ENCODE measurements at places on chromosomes 6 and 20.

DNA sequence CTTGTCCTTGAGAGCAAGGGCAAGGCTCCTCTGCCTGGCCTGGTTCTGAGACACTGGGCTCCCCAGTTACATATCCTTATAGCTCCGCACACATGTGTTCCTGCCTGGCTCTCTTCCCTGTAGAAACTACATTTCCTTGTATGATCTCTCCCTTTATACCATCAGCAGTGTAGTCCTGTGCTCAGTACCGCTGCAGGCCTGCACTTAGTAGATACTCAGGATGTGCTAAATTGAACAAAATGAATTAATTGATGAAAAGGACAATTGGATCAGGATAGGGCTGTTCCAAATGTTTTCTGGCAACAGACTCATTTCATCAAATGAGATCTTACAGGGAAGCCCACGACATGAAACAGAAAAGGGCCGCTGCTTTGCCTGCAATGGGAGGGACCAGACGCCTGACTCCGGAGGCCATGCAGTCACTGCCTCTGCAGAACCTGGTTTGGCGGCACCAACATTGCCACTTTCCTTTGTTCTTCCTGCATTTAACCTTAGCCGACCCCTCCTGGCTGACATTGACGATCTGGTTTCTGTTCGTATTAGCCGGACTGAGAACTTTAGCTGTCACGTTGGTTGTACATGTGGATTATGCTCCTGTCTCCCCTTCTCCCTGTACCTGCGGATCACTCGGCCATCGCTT lies 53.3 kb downstream of the CHMP4B start:
- no peak for DNase-seq

- DNase-seq, result no peak
Measured at GRCh38 chr6:122645256-122645655, 35.1 kb downstream of the PKIB start.

DNA sequence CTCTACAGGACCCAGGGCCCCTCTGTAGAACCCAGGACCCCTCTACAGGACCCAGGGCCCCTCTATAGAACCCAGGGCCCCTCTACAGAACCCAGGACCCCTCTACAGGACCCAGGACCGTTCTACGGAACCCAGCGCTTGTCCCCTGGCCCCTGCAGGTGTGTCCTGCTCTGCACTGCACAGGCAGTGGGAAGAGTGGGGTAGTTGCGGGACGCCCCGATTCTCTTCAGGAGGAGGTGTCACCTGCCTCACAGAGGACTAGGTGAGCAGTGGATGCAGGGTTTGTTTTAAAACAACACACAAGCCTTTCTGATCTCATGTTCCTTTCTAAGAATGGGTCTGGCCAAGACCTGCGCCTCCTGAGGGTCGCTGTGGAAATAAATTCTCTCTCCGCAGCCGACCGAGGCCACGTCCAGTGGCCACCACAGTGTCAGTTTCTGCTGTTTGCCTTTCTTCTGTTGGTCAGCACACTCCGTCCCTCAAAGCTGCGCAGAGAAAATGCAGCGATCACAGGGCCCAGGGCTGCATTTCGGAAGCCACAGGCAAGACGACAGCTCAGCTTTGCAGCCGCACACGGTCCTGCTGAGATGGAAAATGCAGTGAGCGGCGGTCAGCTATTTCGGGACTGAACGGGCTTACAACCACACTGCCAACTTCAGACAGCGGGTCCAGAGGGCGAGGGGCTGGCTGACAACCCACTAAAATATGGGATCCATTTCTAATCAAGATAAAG lies 135.2 kb downstream of the DLL1 start:
- DNase-seq, result no peak

- no peak for DNase-seq
Measured at GRCh38 chr6:77159730-77160129, 303.6 kb downstream of the HTR1B start.

- DNase-seq, result no peak
Measured at GRCh38 chr6:167734662-167735083, 92.0 kb upstream of the AFDN start.

- no peak for DNase-seq
Measured at GRCh38 chr6:89409461-89410035, 2.5 kb downstream of the RRAGD start.

GRCh38 chr6:7156643-7157278 lies 49.0 kb downstream of the RREB1 start:
- no peak for DNase-seq

- DNase-seq, result no peak
Measured at GRCh38 chr20:21028921-21029320, 77.2 kb downstream of the LINC00237 start.

DNA sequence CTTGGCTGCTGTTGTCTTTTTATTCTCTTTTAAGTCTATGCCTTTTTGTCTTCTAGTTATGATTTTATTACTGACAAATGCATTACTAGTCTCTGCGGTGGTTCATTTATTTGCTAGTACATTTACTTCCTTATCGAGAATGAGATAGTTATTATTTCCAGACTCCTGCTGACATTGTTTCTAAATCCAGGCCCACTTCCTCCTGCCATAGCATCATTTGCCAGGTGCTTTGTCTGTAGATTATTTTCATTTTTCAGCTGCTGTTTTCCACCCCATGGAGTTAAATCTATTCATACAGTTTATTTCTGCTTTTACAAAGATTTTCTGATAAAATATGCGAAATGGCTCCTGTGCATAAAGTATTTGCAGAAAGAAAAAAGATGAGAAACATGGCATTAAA lies 459.7 kb downstream of the MMUT start:
- no peak for DNase-seq

- no peak for DNase-seq
Measured at GRCh38 chr6:37477656-37478435, 21.8 kb downstream of the CCDC167 start.

GRCh38 chr6:39100358-39100757 lies 14.6 kb downstream of the SAYSD1 start:
- no peak for DNase-seq

- no peak for DNase-seq
Measured at GRCh38 chr20:11585752-11586352, 331.8 kb upstream of the BTBD3 start.

GRCh38 chr6:39076623-39077535 lies 28.3 kb downstream of the GLP1R start:
- no peak for DNase-seq

- no peak for DNase-seq
Measured at GRCh38 chr6:5098501-5099270, 13.5 kb downstream of the PPP1R3G start.

- DNase-seq, result no peak
Measured at GRCh38 chr6:41371461-41371991, 36.1 kb downstream of the NCR2 start.

DNA sequence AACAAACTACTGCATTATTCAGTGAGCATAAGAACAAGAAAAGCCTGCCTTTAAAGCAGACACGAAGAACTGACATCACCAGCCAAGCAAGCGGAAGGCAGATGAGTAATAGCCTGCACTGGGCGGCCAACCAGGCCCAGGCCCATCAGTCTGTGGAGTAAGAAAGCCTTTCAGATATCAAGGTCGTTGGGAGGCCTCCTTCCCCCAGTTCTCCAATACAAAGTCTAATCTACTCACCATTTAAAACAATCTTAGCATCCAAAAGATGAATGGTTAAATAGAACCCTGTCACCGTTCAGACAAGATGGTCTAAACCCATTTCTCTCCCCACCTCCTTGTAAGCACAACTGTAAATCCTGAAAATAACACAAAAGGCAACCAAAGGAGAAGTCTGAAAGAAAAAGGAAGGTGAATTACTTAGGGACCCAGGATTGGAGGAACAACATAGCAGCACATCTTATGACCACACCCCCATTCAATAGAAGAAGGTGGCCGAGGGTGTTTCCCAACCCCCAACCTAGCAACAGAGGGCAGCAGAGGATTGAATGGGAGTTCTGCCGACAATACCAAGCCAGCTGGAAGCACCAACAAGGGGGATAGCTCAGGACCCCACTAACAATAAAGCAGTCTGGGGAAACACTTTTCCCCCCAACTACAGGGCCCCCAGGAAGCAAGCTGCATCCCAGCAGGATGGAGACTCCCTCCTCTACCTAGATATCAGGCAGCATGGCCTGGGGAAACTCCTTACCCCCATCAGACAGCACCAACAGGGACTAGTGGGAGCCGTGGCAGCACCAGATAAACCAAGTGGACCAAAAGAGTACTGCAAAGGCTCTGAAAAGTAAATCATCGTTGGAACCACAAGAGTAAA lies 67.9 kb downstream of the ZHX3 start:
- DNase-seq, result no peak

GRCh38 chr6:89111933-89112332 lies 5.9 kb downstream of the SRSF12 start:
- DNase-seq, result no peak

DNA sequence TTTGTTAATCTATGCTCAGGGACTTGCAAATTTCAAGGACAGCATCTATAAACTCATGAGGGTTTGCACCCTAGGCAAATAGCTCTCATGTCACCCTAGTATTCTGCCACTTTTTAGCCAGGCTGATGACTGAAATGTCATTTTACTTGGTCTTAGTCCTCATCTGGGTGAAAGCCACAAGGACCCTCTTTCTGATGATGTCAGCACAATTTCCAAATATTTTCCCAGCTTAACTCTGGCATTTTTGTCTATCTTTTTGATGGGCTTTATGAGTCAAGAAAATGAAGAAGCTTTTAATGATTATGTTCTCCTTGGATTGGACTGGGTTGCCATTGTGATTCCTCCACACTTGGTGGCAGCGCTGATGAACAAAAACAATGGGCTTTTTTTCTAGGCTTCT lies 420.1 kb upstream of the BTBD3 start:
- no peak for DNase-seq

GRCh38 chr6:64502801-64503200 lies 867.2 kb downstream of the PHF3 start:
- DNase-seq, result no peak

- no peak for DNase-seq
Measured at GRCh38 chr6:133040094-133040802, 200.9 kb upstream of the EYA4 start.

DNA sequence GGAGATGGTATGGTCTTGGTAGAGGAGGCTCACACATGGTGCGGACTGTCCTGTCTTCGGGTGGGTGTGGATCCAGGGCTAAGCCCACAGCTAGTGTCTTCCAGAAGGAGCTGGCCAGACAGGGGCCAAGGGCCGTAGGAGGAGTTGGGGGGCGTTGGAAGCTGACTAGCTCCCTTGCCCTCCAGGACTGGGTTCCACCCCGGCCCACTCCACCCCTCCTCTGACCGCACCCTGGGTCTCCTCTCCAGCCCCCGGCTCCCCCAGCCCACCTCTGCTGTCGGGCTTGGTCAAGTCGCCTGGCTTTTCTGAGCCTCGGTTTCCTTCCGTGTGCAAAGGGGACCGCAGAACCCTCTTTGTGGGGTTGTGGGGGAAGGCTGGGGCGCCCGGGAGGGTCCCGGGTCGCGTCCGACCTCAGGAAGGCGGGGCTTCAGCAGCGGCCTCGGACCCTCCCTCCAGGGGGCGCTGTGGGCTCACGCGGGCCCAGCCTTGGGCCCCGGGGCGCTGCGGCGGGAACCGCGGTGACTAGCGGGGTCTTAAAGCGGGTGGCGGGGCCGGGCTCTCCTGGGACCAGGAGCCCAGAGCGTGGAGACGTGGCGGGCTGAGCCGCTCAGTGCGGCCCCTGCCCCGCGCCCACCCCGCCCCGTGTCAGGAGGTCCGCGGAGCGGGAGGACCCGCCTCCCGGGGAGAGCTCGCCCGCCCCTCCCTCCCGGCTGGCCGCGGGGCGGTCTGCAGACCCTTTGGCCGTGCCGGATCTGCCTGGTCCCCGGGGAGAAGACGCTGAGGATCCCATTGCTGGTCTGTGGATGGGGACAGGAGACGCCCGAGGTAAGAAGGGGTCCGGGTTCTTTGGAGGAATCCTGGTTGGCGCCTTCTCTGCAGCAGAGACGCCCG lies 5.4 kb downstream of the NPBWR2 start:
- no peak for DNase-seq

DNA sequence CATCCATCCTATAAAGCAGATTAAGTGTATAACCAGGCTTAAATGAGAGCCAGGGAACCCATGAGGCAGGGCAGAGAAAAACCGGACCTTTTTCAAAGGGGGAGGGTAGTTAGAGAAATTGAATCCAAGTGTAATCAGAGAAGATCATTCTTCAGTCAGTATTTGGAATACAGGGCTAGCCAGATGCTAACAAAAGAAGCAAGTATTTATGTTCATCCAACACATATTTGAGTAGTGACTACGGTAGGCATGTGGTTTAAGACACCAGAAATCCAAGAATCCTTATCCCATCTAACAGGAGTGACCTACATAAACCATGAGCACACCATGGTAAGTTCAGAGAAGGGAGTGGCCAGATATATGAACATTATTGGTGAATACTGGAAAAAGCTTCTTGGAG lies 46.8 kb upstream of the FAM83C start:
- no peak for DNase-seq

DNA sequence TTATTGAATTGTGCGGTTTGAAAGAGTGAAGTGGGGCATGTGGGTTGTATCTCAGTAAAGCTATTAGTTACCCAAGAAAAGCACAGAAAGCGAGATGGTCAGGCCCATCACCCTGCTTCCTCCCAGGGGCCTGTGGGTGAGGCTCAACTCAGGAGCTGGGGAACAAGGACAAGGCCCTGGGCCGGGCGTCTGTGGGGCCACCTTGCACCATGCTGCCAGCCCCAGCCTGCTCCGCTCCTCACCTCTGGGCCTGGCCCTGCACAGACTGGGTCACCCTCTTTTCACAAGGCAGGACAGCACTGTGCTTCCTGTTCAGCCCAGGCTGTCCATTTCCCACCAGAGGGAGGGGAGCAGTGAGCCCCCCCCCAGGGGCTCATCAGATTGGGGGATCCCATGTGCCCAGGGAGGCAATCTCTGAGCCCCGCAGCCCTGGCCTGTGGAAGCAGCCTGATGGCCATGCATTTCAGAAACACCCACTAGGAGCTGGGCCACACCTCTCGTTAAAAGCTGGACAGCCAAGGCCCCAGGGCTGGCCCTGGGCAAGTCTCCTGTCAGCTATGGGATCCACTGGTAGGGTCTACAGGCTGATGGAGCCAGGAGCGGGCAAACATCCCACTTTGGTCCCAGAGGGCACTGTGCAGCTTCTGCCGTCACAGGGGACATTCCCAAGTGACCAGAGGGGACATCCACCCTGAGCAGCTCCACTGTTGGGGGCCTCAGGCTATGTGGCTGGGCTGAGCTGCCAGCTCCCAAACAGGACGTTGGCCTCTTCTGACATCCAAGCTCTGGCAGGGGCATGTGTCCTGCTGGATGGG lies 55.9 kb downstream of the YTHDF1 start:
- DNase-seq, result no peak

- DNase-seq, result no peak
Measured at GRCh38 chr6:139764498-139764986, 390.1 kb upstream of the CITED2 start.

DNA sequence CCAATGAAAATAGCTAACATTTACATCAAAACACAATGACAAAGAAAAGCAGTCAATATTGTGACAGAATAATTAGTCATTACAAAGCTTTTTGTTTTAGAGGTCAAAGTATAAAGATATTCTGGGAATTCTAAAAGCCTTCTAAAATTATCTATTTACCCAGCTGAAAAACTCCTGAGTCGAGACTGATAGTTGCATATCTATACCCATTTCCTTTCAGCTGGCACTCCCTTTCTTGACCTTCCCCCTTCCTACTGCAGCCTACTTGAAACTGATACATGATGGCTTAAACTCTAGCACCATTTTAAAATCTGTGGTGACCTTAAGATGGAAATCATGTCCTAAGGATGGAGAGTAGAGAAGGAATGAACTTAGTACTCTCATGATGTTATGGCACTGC lies 38.6 kb downstream of the LMBRD1 start:
- no peak for DNase-seq
